Right ventricle myocardium inferior (tissue), 1 donor: ENCODE measurements at places on chromosomes 1 and 21.

GRCh38 chr1:19427087-19427781 lies 58.1 kb downstream of the CAPZB start:
- DNase-seq, result no peak

- no peak for DNase-seq
Observed at GRCh38 chr1:57623791-57624538, 200.1 kb upstream of the DAB1 start.

DNA sequence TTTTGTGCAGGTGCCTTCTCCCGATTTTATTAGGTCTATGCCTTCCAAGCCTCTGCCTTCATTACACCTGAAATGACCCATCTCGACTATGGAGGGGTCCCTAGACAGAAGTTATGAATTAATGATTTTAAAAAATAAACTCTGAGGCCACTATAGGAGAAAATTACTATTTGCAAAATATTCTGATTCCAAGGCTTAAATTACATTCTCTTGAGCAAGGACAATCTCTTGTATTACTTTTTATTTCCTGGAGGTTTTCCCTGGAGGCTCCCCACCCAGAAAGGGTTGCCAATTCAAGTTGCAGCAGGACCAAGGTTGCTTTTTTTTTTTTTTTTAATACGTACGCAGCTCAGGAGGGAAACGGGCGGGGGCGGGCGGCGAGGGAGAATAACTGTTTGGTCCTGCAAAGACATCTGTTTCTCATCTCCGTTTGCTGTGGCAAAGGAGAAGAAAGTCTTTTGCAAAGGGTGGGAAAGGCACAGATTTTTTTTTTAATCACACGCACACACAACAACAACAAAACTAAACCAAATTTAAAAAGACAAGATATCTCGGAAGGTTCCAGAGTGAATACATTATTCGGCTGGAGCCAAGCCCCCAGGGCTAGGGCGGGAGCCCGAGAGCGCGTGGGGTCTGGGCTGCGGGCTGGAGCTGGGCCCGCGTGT lies 618 bp upstream of the SERTAD4 start:
- DNase-seq, result no peak

GRCh38 chr1:94741996-94742395 lies 78.2 kb upstream of the SLC44A3 start:
- DNase-seq, result no peak

DNA sequence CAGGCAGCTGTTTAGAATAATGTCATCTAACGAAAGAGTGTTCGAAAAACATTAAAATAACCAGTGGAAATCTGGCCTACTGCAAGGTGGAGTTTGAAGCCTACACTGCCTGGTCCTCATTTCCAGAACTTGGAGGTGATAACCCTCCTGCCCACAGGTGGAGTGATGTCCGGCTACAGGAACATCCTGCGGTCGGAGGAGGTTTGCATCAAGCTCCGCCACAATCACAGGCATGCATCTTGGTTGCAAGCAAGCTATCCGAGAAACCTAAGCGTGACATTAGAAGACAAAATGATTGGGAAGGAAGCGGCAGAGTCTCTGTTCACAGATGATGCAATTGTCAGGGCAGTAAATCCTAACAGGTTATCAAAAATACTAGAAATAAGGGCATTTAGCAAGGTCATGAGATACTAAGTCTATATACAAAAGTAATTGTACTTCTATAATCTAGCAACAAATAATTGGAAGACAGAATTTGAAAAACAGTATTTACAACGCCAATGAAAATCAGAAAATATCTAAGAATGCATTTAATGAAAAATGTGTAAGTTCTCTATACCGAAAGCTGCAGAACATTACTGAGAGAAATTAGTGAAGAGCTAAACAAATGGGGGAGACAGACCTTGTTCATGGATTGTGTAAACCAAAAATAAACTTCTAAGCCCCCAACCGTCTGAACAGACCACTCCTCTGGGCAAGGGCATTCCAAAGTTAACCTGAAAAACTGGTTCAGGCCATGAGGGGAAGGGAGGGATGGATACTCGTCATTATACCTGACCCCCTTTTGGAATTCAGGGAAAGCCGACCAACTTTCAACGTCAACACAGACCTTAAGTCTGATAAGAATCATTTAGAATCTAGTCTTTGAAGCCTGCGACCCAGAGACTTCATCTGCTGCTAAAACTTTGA lies 4.7 kb upstream of the SLC19A1 start:
- DNase-seq, result peak; percentile 9

DNA sequence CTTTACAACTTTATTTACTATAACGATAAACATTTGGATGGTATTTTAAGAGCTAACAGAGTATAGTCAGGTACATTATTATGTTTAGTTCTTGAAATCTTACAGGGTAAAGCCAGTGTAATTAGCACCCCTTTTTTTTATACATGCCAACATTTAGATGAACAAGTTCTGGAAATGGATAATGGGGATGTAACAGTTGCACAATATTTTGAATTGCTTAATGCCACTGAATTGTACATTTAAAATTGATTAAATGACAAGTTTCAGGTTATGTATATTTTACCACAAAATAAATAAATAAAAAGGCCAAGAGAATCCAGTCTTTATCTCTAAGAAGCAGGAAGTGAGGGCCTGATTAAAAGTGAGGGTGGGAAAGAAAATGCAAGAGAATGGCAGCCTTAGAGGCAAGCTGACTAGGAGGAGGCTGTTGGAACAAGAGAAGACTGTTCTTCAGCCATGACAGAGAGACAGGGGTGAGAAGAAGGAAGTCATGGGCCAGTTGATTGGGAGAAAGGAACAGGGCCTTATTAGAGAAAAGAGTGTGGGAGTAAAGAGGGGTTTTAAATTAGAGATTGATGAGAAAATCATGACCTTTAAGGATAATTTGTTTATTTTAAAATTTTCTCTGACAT lies 49.9 kb upstream of the TNFSF18 start:
- DNase-seq, result no peak

GRCh38 chr1:47196622-47197021 lies 6.8 kb upstream of the PDZK1IP1 start:
- no peak for DNase-seq

DNA sequence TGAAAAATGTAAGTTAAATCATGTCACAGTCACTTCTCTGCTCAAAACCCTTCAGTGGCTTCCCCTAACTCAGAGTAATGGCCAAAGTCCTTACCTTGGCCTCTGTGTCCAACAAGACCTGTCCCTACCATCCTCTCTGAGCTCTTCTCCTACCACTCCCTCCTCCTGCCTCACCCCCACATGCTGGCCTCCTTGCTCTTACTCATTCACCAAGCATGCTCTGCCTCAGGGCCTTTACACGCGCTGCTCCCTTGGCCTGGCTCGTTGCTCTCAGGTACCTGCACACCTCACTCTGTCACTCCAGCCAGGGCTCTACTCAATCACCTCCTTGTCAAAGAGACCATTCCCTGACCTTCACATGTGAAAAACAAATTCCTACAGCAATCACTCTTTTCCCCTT lies 54.2 kb downstream of the SEC16B start:
- no peak for DNase-seq

DNA sequence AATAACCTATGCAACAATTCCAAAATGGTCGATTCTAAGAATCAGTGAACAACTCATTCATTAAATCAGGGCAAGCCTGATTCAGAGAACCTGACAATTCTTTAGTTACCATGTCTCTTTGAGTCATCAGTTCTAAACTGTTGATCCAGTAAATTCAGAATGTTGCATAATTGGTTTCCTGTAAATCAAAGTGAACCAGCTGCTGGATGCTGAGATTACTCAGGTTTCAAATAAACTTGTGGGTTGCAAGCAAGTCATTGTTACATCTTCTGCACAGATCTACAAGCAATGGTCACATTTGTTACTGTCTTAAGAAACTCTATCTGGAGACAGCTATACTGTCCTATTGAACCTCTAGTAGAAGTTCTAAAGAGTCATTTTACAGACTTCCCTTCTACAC lies 16.5 kb downstream of the PLA2G2D start:
- no peak for DNase-seq

- no peak for DNase-seq
Observed at GRCh38 chr1:36300526-36300925, 5.6 kb upstream of the SH3D21 start.

GRCh38 chr1:65691152-65691900 lies 101.4 kb upstream of the PDE4B start:
- no peak for DNase-seq

DNA sequence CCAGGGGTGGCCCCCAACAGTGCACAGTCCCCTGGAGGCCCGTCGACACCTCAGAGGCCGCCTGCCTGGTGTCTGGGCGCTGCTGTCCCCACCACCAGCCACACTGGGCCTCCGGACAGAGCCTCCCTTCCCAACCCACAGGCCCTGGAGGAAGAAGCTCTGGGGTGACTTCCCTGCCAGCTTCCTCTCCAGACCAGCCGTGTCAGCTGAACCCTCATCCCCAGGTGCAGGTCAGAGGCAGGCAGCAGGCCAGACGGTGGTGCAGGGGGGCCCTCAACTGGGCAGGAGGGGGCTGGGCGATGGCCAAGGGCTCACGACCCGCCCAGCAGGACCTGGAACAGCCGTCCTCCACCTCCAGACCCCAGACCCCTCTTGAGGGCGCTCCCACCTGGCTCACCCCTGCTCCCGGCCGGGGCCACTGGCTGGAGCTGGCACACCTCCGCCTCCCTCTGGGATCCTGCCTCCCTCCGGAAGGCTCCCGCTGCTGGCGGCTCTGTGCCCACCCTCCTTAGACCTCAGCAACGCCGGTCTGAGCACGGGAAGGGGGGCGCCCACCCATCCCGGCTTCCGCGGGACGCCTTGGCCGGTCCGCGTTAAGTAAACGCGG lies 520 bp downstream of the TNFRSF18 start:
- peak; percentile 53 for DNase-seq
